ENCODE measurements at places on chromosomes 7 and 10. TPM values are rescaled to one million over a fixed set of nuclear protein-coding genes. Genes with fewer than 3 reads are reported as not detected.

Gene TRIM74
- not detected for total RNA-seq

Gene GNG11
- total RNA-seq, result 22.5 TPM

Gene C10orf53
- total RNA-seq, result not detected

Gene ZNF722
- total RNA-seq, result not detected

Gene REEP3
- total RNA-seq, result 60.5 TPM

Gene KCNH2
- 1.5 TPM for total RNA-seq

Gene FOXI2
- total RNA-seq, result 0.59 TPM

Gene EBF3
- 27.3 TPM for total RNA-seq

Gene HACD1
- total RNA-seq, result 6.1 TPM

Gene CFAP58
- 0.21 TPM for total RNA-seq

Gene ZNF786
- total RNA-seq, result 8.4 TPM

Gene CALHM3
- not detected for total RNA-seq

Gene PPP1R3A
- total RNA-seq, result not detected

Gene CNTNAP2
- not detected for total RNA-seq

Gene TMEM270
- not detected for total RNA-seq

Gene VIM
- total RNA-seq, result 8,587 TPM

Gene NDUFA5
- 36.4 TPM for total RNA-seq

Gene MEOX2
- total RNA-seq, result 95.9 TPM

Gene RAPGEF5
- total RNA-seq, result 63.3 TPM

Gene AKR1D1
- total RNA-seq, result not detected

Gene MACROH2A2
- total RNA-seq, result 9.8 TPM

Gene PNLIPRP3
- not detected for total RNA-seq

Gene MACC1
- total RNA-seq, result 0.21 TPM

Gene ADAM8
- 9.6 TPM for total RNA-seq

Gene C7orf33
- total RNA-seq, result not detected

Gene EBLN1
- not detected for total RNA-seq

Data from tibial nerve (tissue), 4 donors.